MM.1S (cell line): ENCODE measurements at places on chromosomes 7 and 10.
A peak's percentile ranks its signal among the peaks of the same experiment; 100 is the strongest.

- DNase-seq, result no peak
These were observed 7.6 kb upstream of the KCP start for GRCh38 chr7:128918016-128918665.

GRCh38 chr10:107915215-107915610 lies 750.7 kb upstream of the SORCS1 start:
- DNase-seq, result no peak

GRCh38 chr7:109552017-109552416 lies 982.3 kb downstream of the DNAJB9 start:
- DNase-seq, result no peak

DNA sequence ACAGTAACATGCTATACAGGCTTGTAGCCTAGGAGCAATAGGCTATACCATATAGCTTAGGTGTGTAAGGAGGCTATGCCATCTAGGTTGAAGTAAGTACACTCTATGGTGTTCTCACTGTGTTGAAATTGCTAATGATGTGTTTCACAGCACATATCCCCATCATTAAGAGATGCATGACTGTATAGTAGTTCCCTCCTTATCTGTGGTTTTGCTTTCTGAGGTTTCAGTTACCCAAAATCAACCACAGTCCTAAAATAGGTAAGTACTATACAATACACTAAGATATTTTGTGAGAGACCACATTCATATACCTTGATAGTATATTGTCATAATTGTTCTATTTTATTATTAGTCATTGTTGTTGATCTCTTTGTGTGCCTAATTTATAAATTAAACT lies 12.7 kb downstream of the FZD1 start:
- peak; percentile 83 for DNase-seq

DNA sequence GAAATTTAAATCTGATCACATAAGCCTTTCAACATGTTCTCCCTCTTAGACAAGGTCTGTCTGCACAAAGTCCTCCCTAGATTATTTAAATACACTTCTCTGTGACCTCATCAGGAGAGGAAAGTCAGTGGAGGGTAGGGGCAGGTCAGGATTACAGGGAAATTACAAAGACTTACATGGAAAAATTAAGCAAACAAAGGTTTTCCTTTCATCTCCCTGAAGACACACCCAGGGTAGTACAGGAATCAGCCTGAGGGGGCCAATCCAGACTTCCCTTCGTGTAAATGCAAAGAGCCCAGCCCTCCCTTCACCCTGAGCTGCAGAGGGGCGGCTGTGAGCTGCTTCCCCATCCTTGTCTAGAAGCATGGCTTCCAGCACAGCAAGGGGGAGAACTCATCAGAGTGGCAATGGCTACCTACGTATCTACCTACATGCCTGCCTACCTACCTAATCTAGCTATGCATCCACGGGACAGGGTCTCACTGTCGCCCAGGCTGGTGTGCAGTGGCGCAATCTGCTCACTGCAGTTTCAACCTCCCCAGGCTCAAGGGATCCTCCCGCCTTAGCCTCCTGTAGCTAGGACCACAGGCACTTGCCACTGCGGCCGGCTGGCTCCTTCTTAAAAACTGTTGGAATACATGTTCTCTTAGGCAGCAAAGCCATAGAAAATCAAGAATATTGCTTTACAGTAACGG lies 33.2 kb downstream of the PITRM1 start:
- DNase-seq, result no peak

DNA sequence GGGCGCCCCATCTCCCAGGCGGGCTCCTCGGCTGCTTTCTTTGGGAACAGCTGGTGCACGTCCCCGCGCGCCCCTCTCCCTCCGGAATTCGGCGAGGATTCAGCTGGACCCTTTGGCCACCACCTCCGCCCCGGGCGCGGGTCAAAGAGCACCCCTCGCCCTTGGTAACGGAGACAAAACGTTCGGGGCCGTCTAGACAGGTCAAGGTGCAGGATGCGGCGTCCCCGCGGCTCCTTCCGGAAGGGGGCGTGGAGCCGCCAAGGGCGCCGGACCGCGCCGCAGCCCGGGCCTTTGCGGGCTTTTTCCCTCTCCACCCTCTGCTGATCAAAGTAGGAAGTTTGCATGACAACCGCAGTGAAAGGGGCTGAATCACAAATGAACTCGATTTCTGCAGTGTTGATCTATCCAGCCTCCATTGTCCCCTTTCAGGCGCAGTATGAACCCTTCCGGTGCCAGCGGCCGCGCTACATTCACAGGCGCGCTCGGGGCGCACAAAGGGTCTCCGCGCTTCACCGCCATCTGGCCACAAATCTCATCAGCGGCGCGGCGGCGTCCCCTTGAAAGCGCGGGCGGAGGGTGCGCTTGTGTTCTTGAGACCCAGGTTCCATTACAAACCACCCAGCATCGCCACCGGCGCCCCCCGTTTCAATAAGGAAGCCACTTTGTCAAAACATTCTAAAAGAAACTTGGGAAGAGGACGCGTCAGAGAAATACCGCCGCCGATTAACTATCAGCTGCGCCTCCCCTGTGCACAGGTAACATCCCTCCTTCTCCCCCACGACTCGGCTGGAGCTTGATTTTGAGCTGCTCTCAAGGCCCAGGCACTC lies 36.4 kb downstream of the CNPY1 start:
- DNase-seq, result no peak

DNA sequence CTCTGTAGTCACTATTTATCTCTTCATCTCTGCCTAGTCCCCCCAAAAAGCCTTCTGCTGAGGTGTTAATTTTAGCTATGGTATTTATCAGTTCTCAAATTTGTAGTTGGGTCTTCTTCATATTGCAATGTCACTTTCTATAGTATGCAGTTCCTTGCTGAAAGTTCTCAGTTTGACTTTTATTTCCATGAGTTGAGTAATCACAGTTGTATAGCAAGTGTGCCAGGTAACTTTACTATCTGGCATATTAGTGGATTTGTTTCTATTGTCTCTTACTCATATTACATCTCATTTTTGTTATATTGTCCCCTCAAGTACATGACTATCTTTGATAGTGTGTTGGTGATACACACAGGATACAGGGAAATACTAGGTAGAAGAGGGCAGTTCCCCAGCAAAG lies 152.8 kb downstream of the CUBN start:
- DNase-seq, result no peak

GRCh38 chr10:89369156-89370105 lies 8.4 kb upstream of the IFIT1B start:
- peak; percentile 60 for DNase-seq

DNA sequence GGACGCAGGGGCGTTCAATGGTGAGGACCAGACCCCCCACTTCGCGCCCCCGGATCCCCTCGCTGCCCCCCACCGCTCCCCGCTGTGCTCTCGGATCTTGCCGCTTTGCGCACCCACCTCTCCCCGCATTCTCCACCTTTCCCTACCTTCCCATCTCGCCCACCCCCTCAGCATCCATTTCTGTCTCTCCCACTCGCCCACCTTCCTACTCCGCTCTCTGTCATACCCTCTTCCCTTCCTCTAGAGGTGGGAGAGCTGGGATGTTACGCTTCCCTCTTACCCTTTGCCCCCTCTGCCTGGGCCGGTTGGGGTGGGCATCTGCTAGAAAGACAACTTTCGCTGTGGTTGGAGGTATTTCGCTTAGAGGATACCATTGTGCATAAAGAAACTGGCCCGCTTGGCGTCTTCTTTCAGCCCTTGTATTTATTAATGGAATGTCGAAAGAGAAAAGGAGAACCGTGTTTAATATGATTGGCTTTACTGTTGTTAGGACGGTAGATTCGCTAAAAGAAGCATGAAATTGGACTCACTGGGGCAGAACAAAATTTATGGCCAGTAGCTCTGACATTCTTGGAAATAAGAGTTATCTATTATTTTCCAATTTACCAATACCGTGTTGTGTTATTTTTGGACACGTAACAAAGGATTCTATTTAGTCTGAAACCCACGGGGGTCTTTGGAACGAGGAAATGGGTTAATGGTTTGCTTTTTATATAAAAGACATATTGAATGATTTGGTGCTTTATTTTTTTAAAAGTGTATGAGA lies 873 bp downstream of the PRKAR2B start:
- no peak for DNase-seq

GRCh38 chr7:101238226-101239182 lies 902 bp upstream of the CLDN15 start:
- DNase-seq, result no peak

GRCh38 chr10:104735757-104736391 lies 94.8 kb downstream of the SORCS3 start:
- DNase-seq, result no peak

DNA sequence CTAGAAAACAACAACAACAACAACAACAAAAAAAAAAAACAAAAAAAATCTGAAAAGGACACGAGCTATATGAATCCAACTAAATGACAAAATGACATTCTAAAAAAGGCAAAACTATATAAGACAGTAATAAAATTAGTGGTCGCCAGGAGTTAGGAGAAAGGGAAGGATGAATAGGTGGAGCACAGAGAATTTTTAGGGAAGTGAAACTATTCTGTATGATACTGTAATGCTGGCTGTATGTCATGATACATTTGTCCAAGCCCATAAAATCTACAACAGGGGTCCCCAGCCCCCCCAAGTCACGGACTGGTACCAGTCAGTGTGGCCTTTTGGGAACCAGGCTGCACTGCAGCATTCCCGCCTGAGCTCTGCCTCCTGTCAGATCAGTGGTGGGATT lies 2.8 kb upstream of the PUS7 start:
- no peak for DNase-seq
